ENCODE measurements at places on chromosomes 1 and 21. TPM values are rescaled to one million over a fixed set of nuclear protein-coding genes. Genes with fewer than 3 reads are reported as not detected.

DNA sequence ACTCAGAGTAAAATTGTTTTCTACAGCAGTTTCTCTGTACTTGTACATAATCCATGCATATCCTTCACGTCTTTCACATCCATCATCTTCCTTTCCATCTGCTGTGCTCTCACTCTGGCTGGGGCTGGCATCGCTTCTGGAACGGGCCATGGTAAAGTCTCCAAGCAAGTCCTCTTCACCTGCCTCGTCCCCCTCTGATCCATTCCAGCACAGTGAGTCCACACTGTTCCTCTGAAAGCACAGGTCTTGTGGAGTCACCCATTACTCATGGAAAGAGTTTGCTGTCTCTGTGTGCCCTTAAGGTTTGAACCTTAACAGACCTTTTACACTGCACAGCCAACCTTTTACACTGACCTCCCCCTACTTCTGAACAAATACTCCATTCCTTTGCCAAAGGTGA is 313.6 kb downstream of the ASTN1 start:
- H3K27me3 ChIP-seq, result no peaks in the 10 kb centered on the region
- H3K4me3 ChIP-seq, result no peak overlapping the region
- no peak overlapping the region for H3K27ac ChIP-seq
- H3K36me3 ChIP-seq, result no peaks in the 10 kb centered on the region
- no peaks in the 10 kb centered on the region for H3K4me1 ChIP-seq

DNA sequence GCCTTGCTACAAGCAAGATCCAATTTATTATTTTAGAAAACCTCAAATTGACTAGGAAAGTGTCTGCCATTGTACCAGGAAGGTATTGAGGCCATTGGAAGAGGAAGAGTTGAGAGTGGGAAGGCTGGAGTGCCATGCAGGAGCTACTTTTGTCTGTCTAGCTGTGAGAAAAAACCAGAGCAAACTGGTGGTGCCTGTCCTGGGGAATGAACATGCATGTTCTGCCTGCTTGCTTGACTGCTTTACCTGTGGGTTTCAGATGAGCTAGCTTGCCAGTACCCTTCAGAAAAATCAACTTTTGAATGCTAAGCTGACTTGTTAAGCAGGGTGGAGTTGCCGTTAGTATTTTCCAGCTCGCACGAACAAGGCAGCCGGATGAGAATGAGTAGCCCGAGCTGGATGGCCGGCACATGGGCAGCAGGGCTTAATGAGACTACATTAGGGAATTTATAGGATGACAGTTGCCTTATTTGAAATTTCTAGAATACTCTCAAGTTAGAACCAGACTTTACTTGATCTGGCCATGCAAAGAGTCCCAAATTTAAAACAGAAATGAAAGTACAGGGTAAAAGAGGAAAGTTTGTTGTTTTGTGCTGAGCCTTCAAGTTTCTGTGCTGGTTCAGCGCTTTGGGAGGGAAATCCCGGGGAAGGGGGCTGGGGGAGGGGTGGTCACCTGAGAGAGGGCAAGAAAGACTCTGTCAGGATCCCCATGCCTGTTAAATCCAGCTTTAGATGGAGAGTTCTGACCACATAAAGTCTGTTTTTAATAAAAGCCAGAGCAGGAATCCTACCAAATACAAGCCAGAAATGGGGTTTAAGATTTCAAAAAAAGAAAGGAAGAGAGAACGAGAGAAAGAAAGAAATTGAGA is 29.6 kb upstream of the C1orf105 start:
- H3K36me3 ChIP-seq, result no peaks in the 10 kb centered on the region
- DNase-seq, result no peak
- peaks cover 38% of the 10 kb centered on the region for H3K4me1 ChIP-seq
- peak overlapping the region; percentile 30 for H3K27ac ChIP-seq
- no peaks in the 10 kb centered on the region for H3K27me3 ChIP-seq

DNA sequence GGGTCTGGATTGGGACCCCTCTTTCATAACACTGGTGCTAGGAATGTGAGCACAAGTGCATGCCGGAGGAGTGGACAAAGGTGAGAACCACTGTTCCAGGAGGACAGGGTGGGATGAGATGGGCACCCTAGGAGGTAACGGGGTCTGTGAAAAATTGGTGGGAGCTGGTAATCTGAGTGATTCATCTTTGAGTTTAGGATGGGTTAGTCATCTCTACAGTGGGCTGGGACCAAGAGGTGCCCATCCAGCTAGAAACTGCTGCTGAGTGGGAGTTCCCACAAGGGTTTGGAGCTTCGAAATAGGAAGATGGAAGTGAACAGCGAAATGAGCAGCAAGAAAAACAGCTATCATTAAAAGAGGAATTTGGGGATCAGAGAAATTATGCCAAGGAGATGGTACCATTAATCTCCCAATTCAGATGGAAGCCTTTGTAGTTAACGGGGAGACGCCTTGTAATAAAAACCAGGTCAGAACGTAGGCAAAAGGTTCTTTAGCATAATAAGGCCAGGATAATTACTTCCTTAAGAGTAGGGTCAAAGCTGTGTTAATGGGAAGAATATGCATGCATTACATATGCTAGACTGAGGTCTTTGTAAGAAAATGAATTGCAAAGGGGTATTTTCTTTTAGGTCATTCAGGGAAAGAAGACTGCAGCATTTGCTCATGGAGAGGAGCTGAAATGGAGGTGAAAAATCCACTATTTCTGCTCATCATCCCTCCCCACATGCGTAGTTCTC is 55.5 kb downstream of the OLFML3 start:
- H3K4me3 ChIP-seq, result no peak overlapping the region
- no peaks in the 10 kb centered on the region for H3K36me3 ChIP-seq
- no peak overlapping the region for H3K27ac ChIP-seq
- DNase-seq, result no peak
- no peaks in the 10 kb centered on the region for H3K27me3 ChIP-seq
- H3K4me1 ChIP-seq, result no peaks in the 10 kb centered on the region

- peak overlapping the region; percentile 95 for H3K27ac ChIP-seq
- no peaks in the 10 kb centered on the region for H3K36me3 ChIP-seq
- no peaks in the 10 kb centered on the region for H3K27me3 ChIP-seq
- DNase-seq, result no peak
These were observed 2.6 kb upstream of the THEMIS2 start for GRCh38 chr1:27869719-27870085.

CFHR4 gene
- not detected for total RNA-seq

GRCh38 chr1:93662481-93663207 is 19.0 kb downstream of the BCAR3 start:
- peaks cover 4% of the 10 kb centered on the region for H3K27me3 ChIP-seq
- no peak overlapping the region for H3K27ac ChIP-seq
- no peak for DNase-seq
- H3K36me3 ChIP-seq, result no peaks in the 10 kb centered on the region

FLG2 gene
- not detected for total RNA-seq

- no peak overlapping the region for H3K27ac ChIP-seq
- no peaks in the 10 kb centered on the region for H3K4me1 ChIP-seq
- H3K27me3 ChIP-seq, result no peaks in the 10 kb centered on the region
- H3K4me3 ChIP-seq, result no peak overlapping the region
- no peaks in the 10 kb centered on the region for H3K36me3 ChIP-seq
These were observed 293.1 kb downstream of the LMX1A start for GRCh38 chr1:165063181-165063965.

- H3K27me3 ChIP-seq, result peaks cover 3% of the 10 kb centered on the region
- H3K27ac ChIP-seq, result no peak overlapping the region
- H3K4me1 ChIP-seq, result peaks cover 7% of the 10 kb centered on the region
- no peaks in the 10 kb centered on the region for H3K36me3 ChIP-seq
These were observed 19.2 kb downstream of the RIMS3 start for GRCh38 chr1:40646315-40646714.

- DNase-seq, result peak; percentile 70
- H3K4me3 ChIP-seq, result peak overlapping the region; percentile 82
- peak overlapping the region; percentile 92 for H3K27ac ChIP-seq
- H3K4me1 ChIP-seq, result peaks cover 21% of the 10 kb centered on the region
These were observed 516 bp downstream of the RCOR3 start for GRCh38 chr1:211259638-211260126.

DNA sequence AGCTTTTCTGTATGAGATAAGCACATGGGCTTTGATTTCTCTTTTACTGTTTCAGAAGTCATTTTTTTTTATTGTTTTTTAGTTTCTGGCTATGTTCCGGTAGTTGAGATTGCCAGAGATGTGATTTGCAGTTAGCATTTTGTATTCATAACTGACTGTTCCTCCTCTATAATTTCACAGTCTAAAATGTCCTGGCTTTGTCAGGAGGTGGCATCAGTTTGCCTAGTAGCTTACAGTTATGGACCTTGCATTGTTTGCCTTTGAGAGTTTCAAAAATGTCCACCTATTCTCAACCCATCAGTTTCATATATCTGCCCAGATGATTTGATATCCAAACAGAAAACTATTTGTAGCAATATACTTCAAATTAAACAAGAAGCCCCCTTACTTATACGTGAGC is 39.5 kb upstream of the ST6GALNAC3 start:
- no peaks in the 10 kb centered on the region for H3K36me3 ChIP-seq
- DNase-seq, result no peak
- no peak overlapping the region for H3K4me3 ChIP-seq

GRCh38 chr1:28885977-28886730 is 28.2 kb upstream of the EPB41 start:
- peaks cover 54% of the 10 kb centered on the region for H3K4me1 ChIP-seq
- no peaks in the 10 kb centered on the region for H3K36me3 ChIP-seq
- peak overlapping the region; percentile 86 for H3K4me3 ChIP-seq

DNA sequence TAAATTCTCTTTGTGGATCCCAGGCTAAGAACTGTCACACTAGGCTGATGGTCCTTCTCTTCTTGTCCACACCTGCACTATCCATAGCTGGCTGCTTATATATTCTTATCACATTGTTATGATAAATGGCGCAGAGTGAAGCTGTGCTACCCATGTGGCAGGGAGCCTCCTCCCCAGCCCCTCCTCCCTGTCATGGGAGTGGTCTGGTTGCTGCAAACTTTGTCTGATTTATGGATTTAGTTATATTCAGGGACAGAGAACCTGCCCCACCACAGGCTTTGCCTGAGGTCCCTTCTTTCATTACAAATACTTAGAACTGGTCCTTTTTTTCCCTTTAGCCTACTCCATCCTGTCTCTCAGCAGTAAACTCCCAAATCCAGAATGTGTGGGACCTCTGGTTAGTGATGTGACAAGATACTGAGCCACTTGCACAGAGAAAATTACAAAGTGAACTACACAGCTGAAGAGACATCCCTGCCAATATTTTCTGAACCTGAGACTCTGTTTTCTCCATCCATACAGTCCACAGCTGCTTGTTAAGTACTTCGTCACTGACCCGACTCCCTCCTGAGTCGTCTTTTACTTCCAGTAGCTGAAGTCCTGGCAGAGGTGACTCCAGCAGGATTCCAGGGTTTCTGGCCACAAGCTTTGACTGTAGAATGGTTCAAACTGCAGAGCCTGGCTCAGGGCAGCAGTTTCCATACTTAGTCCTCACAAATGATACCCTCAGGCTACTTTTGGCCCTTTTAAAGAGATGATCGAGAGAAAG is 37.6 kb downstream of the PTGFRN start:
- peaks cover 28% of the 10 kb centered on the region for H3K4me1 ChIP-seq
- no peak for DNase-seq
- H3K36me3 ChIP-seq, result no peaks in the 10 kb centered on the region
- H3K27me3 ChIP-seq, result no peaks in the 10 kb centered on the region
- no peak overlapping the region for H3K4me3 ChIP-seq

DNA sequence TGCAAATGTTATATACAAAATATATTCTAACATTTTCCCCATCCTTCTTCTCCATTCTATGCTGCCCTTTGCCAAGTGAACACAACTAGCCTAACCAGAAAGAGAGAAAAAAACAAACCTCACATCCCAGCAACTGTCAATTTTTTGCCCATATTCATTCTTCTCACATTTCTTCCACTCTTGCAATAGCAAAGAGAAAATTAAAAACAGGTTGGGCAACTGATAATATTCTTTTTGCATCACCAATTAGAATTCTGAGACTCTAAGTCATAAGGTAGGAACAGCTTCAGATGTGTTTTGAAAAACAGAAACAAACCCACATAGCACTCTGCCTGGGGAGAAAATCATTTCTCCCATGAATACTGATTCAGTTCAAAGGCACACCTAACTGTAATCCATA is 25.2 kb upstream of the EXO1 start:
- DNase-seq, result no peak
- no peak overlapping the region for H3K4me3 ChIP-seq
- no peaks in the 10 kb centered on the region for H3K27me3 ChIP-seq
- no peaks in the 10 kb centered on the region for H3K4me1 ChIP-seq
- H3K27ac ChIP-seq, result no peak overlapping the region

- H3K4me3 ChIP-seq, result peak overlapping the region; percentile 81
- peaks cover 19% of the 10 kb centered on the region for H3K4me1 ChIP-seq
- H3K36me3 ChIP-seq, result no peaks in the 10 kb centered on the region
- peak; percentile 23 for DNase-seq
- H3K27me3 ChIP-seq, result peaks cover 4% of the 10 kb centered on the region
- H3K27ac ChIP-seq, result no peak overlapping the region
These were observed 532 bp downstream of the RALGPS2 start for GRCh38 chr1:178725466-178726086.

DNA sequence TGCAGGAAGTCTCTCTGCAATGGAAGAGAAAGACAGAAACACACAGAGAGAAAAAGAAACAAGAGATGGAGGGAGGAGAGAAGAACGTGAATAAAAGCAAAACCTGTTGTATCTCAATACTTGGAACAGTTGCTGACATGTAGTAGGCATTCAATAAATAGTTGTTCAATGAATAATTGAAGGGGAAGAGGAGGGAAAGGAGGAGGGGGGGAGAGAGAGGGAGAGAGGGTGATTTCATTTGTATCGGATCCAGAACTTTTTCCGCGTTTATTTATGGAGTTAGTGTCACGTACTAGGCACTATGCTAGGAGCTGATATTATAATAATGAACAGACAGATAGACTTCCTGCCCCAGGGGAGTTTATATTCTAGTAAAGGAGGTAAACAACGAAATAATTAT is 144.1 kb downstream of the OMA1 start:
- H3K4me1 ChIP-seq, result no peaks in the 10 kb centered on the region
- DNase-seq, result no peak
- peaks cover 3% of the 10 kb centered on the region for H3K27me3 ChIP-seq

DNA sequence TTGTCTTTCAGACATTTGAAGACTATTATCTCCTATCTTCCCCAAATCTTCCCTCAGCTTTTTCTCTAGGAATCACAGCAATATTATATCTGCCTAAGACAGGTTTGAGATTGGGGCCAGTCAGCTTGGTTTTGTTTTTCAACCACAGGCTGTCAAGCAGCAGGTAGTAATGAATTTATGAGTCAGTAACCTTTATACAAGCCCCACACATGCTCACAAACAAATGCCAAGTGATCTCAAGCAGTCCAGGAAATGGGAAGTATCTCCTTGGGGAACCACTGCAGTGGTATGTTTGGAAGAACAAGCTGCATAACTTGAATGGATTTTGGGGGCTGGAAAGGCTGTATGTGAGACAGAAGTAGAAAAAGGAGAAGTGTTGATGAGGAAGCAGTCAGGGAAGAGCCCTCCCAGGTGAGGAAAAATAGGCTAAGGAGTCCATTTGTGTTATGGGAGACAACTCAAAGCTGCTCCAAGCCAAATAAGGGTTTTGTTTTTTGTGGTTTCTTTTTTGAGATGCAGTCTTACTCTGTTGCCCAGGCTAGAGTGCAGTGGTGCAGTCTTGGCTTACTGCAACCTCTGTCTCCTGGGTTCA is 2.1 kb downstream of the DHDDS start:
- peaks cover 1% of the 10 kb centered on the region for H3K27me3 ChIP-seq
- no peak overlapping the region for H3K27ac ChIP-seq
- H3K4me1 ChIP-seq, result peaks cover 19% of the 10 kb centered on the region
- H3K4me3 ChIP-seq, result no peak overlapping the region

LCE3E gene
- total RNA-seq, result not detected

- H3K27ac ChIP-seq, result no peak overlapping the region
- no peak for DNase-seq
- peaks cover 49% of the 10 kb centered on the region for H3K4me1 ChIP-seq
These were observed 75.3 kb downstream of the FOXJ3 start for GRCh38 chr1:42259739-42260064.

MYOG gene
- total RNA-seq, result not detected
